Vagina (tissue), 2 donors: ENCODE measurements at places on chromosomes 11 and 22. TPM values are rescaled to one million over a fixed set of nuclear protein-coding genes. Genes with fewer than 3 reads are reported as not detected.

DNA sequence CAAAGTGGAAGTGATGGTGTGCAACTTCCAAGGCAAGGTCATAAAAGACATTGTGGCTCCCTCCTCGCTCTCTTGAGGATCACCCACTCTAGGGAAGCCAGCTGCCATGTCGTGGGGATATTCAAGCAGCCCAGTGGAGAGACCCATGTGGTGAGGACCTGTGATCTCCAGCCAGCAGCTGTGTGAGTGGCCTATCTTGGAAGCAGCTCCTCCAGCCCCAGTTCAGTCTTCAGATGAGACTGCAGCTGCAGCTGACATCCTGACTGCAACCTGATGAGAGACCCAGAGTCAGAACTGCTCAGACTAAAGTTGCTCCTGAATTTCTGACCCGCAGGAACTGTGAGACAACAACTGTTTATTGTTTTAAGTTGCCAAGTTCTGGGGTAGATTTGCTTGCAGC, 86.4 kb upstream of the GRK3 start:
- no peak for DNase-seq

- DNase-seq: no peak
Observed at GRCh38 chr11:33387996-33388395, 130.8 kb downstream of the HIPK3 start.

DNA sequence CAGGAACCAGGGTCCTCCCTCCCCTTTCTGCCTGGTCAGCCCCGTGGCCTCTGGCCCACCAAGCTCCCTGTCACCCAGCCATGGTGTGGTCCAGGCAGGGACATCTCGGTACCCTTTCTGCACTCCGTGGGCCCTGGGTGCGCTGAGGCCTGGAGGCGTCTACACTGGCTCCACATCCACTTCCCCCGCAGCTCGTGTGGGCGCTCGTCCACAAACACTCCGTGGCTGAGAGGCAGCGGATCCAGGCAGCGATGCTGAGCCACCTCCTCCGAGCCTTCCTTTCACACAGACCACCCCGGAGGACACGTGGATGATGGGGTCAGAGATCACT, 16.1 kb downstream of the RNH1 start:
- no peak for DNase-seq

GRCh38 chr11:112400476-112401014, 139.9 kb upstream of the PLET1 start:
- DNase-seq: no peak

DNA sequence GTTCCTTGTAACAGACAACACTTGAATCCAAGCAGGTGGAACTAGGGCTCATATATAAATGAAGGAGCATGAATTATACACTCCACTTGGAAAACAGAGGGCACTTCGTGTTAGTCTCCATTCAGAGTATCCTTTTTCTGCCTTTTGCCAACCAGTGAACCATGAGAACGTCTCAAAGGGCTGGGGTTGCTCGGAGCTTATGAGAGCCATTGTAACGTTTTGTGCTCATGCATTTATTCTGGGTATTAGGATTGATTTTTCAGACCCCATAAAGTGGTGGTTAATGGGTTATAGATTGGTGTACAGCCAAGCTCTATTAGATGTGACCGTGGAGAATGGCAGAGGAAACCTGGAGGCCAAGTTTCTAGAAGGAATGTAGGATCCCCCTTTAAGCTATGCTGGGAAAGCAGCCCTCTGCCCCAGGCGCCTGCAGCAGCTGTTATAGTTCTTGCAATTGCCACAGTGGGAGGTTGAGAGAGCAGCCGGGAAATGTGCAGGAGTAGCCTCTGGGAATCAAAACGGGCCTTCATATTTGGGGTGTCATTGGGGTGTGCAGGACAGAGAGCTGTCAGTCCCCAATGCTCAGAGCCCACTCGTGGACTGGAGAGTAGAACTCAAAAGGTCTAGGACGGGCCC, 54.6 kb upstream of the ASPHD2 start:
- no peak for DNase-seq

DNA sequence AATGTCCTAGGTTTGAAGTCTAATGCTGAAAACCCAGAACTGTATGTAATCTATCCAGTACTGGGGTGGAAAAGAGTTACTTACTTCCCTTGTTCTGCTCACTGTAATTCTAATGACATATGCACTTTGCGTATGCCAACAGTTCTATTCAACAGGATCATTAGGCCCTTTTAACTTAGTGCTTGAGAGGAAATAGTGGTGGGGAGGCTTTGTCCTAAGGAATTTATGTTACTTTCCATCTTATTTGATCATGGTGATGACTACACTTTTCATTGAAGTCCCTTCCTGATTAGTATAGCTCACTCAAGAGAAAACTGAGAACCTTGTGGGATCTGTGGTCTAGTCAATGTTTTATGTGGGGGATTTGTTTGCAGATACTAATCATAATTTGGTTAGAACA, 348.2 kb downstream of the GUCY1A2 start:
- DNase-seq: no peak

- DNase-seq: no peak
Observed at GRCh38 chr11:128934351-128934750, 8.3 kb downstream of the TP53AIP1 start.

DNA sequence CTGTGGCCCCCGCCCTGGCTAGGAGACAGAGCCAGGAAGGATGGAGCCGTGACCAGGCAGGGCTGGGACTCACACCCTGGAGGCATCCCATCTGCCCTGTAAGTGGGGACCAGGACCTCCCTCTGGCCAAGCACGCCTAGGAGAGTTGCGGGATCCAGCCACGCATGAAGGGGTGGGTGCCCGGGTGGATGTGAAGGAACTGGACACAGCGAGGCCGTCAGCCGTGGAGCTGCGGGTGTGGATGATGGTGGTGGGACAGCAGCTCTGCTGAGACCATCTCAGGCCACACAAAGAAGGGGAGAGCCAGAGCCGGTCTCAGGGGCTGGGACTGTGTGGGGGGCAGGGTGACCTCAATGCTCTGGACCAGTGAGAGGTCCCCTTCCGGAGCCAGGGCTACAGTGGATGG, 746.4 kb downstream of the BRD1 start:
- no peak for DNase-seq

- no peak for DNase-seq
Observed at GRCh38 chr22:46054091-46055073, 77.4 kb upstream of the WNT7B start.

DNA sequence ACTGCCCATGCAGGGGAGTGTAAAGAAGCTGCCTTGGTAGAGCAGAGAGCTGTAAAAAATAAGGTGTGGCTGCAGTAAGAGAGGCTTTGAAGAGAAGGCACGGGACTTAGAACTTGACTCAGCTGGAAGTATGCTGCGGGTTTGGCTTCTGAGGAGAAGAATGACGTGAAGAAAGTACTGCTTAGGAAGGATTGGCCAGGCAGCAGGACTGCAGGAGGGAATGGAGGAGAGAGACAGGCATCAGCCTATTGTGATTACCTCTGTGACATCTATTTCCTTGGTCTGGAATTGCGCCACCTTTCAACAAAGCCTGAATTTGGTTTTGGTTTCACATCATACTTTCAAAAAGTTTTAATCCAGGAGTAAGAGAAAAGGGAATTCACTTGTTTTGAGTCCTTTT, 22.5 kb downstream of the PRRG4 start:
- no peak for DNase-seq

GRCh38 chr11:28242596-28242995, 134.4 kb downstream of the METTL15 start:
- no peak for DNase-seq

DNA sequence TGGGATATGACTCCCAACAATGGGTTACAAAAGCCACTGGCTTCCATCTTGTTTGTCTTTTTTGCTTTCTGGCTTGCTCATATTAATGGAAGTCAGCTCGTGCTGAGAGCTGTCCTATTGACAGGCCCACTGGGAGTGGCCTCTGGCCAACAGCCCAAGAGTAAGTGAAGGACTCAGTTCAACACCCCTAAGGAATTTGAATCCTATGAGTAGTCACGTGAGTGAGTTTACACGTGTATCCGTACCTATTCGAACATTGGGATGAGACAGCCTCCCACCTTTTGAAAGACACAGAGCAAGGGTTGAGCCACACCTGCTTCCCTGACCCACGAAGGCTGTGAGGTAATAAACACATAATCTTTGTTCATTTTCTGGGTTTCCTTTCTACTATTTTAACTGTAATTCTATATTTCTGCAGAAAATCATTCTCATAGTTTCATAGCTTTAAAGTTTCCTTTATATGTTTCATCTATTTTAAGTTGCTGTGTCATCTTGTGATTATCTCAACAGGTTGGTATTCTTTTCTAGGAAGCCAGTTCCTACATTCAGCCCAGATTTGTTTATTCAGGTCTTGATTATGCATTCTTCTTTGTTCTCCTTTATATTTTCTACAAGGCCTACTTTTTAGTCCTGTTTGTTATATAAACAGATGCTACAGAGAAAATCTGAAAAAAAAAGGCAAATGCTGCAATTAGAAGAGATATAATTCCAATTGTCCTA, 802.3 kb downstream of the CNTN5 start:
- DNase-seq: no peak

Gene HEPHL1
- 1.7 TPM for total RNA-seq

Gene F2
- total RNA-seq: not detected

Gene PLAAT5
- 0.74 TPM for total RNA-seq

Gene POU2AF2
- not detected for total RNA-seq

Gene SLC22A12
- total RNA-seq: not detected

Gene UNC93B1
- total RNA-seq: 30.4 TPM
